ENCODE measurements at places on chromosomes 5 and 9.

DNA sequence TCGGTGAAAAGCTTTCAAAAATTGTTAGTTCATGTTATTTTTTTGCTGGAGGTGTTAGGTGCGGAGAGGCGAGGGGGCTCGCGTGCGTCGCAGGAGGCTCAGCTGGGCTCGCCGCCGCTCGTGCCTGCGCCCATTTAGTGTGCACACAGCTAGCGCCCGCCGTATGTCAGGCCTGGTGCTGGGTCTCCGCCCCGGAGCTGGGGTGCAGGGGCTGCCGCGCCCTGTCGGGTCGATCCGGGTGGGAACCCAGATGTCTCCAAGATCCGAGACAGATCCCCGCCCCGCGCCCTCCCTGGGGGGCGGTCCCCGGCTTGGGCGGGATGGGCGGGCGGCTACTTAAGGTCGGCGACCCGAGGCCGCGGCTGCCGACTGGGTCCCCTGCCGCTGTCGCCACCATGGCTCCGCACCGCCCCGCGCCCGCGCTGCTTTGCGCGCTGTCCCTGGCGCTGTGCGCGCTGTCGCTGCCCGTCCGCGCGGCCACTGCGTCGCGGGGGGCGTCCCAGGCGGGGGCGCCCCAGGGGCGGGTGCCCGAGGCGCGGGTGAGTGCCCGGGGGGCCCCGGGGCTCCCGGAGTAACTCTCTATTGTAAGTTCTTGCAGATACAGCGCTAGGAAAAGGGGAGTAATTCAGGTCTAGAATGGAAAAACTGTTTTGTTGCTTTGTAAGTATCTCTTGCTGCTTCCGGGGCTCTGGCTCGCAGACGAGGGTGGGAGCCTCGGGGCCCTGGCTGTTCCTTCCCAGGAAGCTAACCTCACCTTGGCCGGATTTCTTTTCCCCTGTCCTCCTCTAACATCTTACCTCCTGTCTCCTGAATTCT lies 31.7 kb downstream of the GSN start:
- DNase-seq: no peak
- H3K4me3 ChIP-seq: peak overlapping the region; percentile 39
- no peaks in the 10 kb centered on the region for H3K36me3 ChIP-seq
- H3K27ac ChIP-seq: no peak overlapping the region

DNA sequence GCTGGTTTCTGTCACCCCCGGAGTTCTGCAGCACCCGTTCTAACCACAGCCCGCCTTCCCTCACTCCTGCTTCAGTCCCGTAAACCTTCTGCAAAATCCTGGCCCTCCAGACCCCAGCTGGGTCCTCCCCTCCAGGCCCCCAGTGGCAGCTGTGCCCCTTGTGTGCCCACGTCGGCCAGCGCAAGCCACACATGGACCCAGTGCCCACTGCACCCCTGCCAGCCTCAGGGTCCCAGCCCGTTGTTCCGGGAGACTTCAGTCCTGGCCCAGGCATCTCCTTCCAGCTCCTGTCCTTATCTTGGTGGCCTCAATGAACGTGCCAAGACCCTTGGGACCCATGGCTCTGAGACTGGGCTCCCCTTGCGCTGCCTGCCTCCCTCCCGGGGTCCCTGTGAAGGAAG lies 43.2 kb downstream of the EXD3 start:
- H3K36me3 ChIP-seq: no peaks in the 10 kb centered on the region
- no peak overlapping the region for H3K4me3 ChIP-seq
- H3K27me3 ChIP-seq: no peaks in the 10 kb centered on the region
- H3K4me1 ChIP-seq: no peaks in the 10 kb centered on the region

DNA sequence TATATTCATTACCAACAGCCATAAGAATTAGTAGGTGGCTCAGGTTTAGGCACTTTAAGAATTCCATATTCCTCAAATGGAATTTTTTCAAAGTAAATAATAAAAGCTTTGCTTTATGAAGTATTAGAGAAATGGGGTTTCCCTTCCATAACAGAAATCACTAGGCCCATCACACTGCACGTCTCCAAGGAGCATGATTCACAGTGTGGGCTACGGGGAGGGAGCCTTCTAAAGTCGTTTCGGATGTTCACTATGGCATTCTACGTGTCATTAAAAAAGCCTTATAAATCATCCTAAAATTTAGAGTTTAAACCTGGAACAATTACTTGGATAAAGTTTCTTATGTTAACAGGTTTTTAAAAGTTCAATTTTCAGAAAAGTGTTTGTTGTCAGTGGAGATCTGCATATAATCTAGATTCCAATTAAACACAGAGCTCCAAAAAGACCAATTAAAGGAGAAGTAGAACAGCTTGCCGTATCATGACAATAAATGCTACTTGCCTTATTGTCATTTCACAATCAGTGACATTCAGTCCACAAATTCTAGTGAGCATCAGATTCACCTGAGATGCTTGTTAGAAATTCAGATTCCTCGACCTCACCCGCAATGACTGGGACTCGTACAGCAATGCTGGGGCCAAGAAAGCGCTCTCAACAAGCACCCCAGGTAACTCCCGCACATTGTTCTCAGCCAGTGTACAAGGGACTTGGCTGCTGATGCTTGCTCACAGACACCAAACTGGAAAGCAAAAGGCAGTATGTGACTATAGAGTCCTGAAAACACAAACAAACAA lies 115.7 kb downstream of the NFIB start:
- no peaks in the 10 kb centered on the region for H3K27me3 ChIP-seq
- no peaks in the 10 kb centered on the region for H3K36me3 ChIP-seq
- H3K4me1 ChIP-seq: no peaks in the 10 kb centered on the region
- no peak overlapping the region for H3K4me3 ChIP-seq
- no peak for DNase-seq
- no peak overlapping the region for H3K27ac ChIP-seq

DNA sequence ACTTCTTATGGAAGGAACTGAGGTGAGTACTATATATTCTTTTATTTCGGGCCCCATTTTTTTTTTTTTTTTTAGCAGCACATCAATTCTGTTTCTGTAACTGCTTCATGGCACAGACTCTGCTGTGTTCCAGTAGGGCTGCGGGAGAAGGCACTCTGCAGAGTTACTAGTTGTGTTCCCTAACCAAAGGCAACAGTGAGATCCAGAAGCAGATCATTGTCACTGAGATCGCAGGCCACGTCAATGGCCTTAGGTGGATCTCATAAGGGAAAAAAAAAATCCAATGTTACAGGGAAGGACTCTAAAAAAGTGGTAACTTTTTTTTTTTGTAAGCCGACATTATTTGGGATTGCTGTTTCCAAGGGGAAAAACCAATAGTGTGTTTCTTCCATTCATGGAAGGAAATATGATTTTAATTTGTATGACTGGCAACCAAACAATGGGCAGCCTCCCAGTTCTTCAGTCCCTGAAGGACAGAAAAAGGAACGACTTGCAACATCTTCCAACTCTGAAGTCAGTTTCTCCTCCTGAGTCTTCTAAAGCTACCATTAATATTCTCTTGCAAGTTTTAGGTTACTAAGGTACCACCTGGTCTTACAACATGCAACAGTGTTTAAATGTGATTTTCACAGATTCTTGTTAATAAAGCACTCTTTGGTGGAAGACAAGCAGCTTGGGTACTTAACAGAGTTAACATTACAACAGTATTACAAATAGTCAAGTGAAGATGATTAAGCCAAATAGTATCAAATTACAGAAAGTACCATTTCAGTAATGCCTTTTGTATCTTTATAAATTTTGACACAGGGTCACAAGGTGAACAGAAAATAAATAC lies 52.8 kb downstream of the HABP4 start:
- no peaks in the 10 kb centered on the region for H3K36me3 ChIP-seq
- H3K4me3 ChIP-seq: no peak overlapping the region
- no peak overlapping the region for H3K27ac ChIP-seq
- peaks cover 3% of the 10 kb centered on the region for H3K4me1 ChIP-seq
- DNase-seq: no peak

- H3K4me1 ChIP-seq: peaks cover 3% of the 10 kb centered on the region
- H3K36me3 ChIP-seq: no peaks in the 10 kb centered on the region
- no peak overlapping the region for H3K4me3 ChIP-seq
- H3K27me3 ChIP-seq: no peaks in the 10 kb centered on the region
- no peak overlapping the region for H3K27ac ChIP-seq
Measured at GRCh38 chr9:96048104-96048955, 172.8 kb downstream of the ERCC6L2 start.

DNA sequence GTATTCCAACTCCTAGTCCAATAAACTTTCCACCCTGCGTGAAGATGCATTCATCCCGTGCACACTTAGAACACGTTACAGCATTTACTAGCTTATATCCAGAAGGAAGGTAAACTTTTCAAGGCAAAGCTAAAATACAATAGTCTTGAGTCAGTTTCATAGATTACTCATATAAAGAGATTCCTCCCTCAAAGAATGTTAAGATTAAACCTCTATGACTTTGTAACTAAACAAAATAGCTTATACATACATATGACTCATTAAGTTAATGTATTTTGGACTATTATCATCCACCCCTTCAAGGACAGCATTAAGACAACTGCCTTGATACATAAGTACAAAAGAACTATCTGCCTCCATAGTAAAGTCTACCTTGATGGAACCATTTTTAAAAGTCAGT lies 36.1 kb downstream of the TLE1 start:
- peaks cover 4% of the 10 kb centered on the region for H3K4me1 ChIP-seq
- H3K27me3 ChIP-seq: no peaks in the 10 kb centered on the region
- H3K27ac ChIP-seq: no peak overlapping the region
- H3K36me3 ChIP-seq: no peaks in the 10 kb centered on the region

DNA sequence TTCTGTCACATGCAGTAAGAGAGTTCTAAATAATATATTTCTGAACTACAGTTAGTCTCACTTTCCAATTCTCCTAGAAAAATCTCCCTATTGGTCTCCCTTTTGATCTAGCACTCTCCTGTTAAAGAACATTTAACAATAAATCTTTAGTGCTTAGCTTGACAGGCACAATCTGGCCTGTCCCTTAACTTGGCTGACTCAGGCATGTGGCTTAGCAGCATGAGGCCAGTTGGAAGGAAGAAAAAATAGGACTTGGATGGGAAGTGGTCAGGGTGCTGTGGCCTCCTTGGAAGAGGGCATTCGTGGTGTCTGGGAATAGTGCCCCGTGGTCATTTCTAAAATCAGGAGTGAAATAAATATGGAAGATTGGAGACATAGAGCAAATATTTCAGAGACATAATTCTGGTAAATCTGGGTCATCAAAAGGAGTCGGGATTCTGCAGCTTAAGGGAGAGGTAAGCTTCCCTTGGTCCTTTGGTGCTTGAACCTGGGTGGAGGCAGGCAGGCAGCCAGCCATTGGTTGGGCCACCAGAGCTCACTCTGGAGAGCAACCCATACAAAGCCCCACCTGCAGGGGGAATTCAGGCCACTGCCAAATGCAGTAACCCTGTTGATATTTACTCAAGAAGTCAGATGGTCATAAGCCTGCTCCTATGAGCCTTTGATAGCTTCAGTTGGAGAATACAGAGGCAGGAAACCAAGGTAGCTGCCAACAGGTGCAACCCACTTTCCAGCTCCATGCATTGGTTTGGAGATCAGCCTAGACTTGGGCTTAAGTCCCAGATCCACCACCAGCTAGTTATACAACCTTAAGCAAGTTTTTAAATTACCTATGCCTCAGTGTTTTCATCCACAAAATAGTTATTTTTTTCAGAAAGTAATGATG lies 28.8 kb upstream of the TLE4 start:
- H3K27me3 ChIP-seq: no peaks in the 10 kb centered on the region
- no peak for DNase-seq
- no peaks in the 10 kb centered on the region for H3K4me1 ChIP-seq
- H3K4me3 ChIP-seq: no peak overlapping the region
- H3K27ac ChIP-seq: no peak overlapping the region

GRCh38 chr5:15650266-15650665 lies 150.3 kb downstream of the FBXL7 start:
- no peak for DNase-seq
- no peak overlapping the region for H3K27ac ChIP-seq

DNA sequence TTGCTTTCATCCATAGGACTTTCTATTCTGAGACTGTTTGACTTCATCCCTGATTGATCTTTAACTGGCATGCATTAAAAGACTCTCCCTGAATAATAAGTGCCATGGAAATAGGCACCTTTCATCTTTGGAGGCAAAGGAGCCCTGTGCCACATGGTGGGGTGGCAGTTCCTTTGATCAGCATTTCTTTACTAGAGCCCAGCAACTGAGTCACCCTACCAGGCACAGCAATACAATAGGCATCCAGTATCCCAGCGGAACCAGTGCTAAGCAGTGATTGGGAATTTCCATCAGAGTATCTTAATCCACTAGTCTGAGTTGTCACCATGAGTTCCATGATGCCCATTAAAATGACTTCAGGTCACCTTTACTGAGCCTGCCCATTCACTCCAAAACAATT lies 476.1 kb upstream of the MPDZ start:
- no peaks in the 10 kb centered on the region for H3K4me1 ChIP-seq
- no peaks in the 10 kb centered on the region for H3K27me3 ChIP-seq
- no peak overlapping the region for H3K4me3 ChIP-seq
- DNase-seq: no peak

- no peak overlapping the region for H3K4me3 ChIP-seq
- no peaks in the 10 kb centered on the region for H3K36me3 ChIP-seq
- DNase-seq: no peak
- H3K27me3 ChIP-seq: no peaks in the 10 kb centered on the region
Measured at GRCh38 chr5:73344835-73345234, 103.7 kb downstream of the FOXD1 start.

GRCh38 chr5:115413651-115414050 lies 117.2 kb upstream of the CCDC112 start:
- no peaks in the 10 kb centered on the region for H3K27me3 ChIP-seq
- no peaks in the 10 kb centered on the region for H3K36me3 ChIP-seq
- DNase-seq: no peak
- H3K4me3 ChIP-seq: no peak overlapping the region
- no peak overlapping the region for H3K27ac ChIP-seq

- no peaks in the 10 kb centered on the region for H3K27me3 ChIP-seq
- no peaks in the 10 kb centered on the region for H3K4me1 ChIP-seq
- no peak for DNase-seq
- H3K4me3 ChIP-seq: no peak overlapping the region
- no peak overlapping the region for H3K27ac ChIP-seq
Measured at GRCh38 chr9:7089406-7090193, 331.8 kb downstream of the KDM4C start.

- H3K27ac ChIP-seq: no peak overlapping the region
- H3K4me1 ChIP-seq: no peaks in the 10 kb centered on the region
- no peaks in the 10 kb centered on the region for H3K27me3 ChIP-seq
- no peak for DNase-seq
- no peaks in the 10 kb centered on the region for H3K36me3 ChIP-seq
Measured at GRCh38 chr9:134591573-134591981, 50.0 kb upstream of the COL5A1 start.

- no peaks in the 10 kb centered on the region for H3K4me1 ChIP-seq
- DNase-seq: no peak
- no peak overlapping the region for H3K4me3 ChIP-seq
Measured at GRCh38 chr5:6458833-6459232, 10.2 kb downstream of the UBE2QL1 start.

DNA sequence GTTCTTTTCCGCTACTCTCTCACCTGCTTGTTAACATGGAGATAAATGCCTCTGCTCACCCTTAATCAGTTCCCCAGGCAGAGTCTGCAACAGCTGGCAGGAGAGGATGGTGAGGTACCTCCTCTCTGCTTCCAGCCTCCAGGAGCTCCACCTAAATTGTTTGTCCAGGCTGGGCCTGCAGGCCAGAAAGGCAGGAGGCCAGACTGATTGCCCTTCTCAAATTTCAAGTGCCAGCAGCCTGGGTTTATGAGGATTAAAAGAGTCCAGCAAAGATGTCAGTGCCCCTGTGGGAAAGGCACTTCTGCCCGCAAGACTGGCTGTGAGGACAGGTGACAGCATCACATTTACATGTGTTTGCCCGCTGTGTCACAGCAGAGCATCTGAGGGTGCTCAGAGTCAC lies 19.8 kb downstream of the CORO2A start:
- peaks cover 11% of the 10 kb centered on the region for H3K4me1 ChIP-seq
- no peaks in the 10 kb centered on the region for H3K36me3 ChIP-seq
- H3K27me3 ChIP-seq: no peaks in the 10 kb centered on the region
- no peak overlapping the region for H3K4me3 ChIP-seq
- no peak for DNase-seq

All from iPS DF 6.9 (cell line).